Activated CD4-positive, alpha-beta T cell treated with anti-CD3 and anti-CD28 coated beads, Interleukin-2, amount 10 ng/mL, durations not matched to agents 7 days and 5 days (primary cell): ENCODE measurements at places on chromosomes 3 and 15. TPM values are rescaled to one million over a fixed set of nuclear protein-coding genes. Genes with fewer than 3 reads are reported as not detected.

DNA sequence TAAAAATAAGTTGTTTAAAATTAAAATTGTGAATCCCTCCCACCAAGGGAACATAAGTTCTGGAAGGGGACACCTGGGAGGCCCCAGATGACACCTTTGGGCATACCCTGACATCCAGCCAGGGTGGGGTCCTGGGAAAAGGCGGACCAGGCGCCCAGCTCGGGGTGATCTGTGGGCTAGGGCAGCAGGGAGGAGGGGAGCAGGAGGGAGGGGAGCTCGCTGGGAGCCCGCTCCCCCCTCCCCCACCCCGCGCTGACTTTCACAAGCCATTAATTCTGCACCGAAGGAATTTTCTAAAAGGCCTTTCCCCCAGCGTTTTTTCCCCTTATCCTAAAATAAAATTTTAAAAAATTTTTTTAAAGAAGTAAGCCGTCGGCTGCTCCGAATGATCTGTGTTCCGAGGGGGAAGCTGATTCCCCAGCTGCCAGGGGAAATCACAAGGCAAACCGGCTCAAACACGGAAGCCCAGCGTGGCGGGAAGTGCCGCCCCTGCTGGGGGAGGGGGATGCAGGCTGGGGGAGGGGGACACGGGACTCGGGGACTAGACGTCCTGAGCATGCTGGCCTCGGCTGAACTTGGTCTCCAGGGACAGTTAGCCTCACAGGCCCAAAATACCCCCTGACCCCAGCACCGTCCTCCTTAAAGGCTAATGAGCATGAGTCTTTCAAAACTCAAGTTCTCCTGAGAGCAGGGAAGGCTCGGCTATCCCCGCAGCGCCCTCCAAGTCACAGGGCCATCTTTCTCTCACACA, 13.9 kb downstream of the PLXND1 start:
- no peak for DNase-seq
- H3K27ac ChIP-seq: peak overlapping the region; percentile 5
- H3K27me3 ChIP-seq: peaks cover 50% of the 10 kb centered on the region
- no peaks in the 10 kb centered on the region for H3K36me3 ChIP-seq
- H3K4me1 ChIP-seq: peaks cover 22% of the 10 kb centered on the region

DNA sequence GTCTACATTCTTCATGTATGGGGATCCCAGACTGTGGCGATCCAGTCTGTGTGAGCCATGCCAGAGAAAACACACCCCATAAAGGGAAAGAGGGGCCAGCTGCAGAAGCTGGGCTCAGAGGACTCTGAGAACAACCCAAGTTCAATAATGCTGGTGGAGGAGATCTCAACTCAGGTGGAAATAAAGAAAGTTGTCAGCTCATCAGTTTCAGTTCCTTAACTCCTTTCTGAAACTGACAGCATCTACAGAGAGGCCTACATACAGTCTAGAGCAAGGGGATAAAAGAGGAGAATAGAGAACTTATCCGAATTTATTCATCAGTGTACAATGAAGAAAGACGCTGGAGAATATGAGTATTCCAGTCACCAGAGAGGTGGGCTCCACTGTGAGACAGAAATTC, 77.0 kb downstream of the NTRK3 start:
- no peak overlapping the region for H3K4me3 ChIP-seq
- no peaks in the 10 kb centered on the region for H3K4me1 ChIP-seq
- peaks cover 2% of the 10 kb centered on the region for H3K27me3 ChIP-seq
- DNase-seq: no peak

- DNase-seq: no peak
- no peak overlapping the region for H3K4me3 ChIP-seq
- no peaks in the 10 kb centered on the region for H3K4me1 ChIP-seq
- peaks cover 45% of the 10 kb centered on the region for H3K27me3 ChIP-seq
- H3K36me3 ChIP-seq: no peaks in the 10 kb centered on the region
Observed at GRCh38 chr3:87219611-87220010, 7.5 kb upstream of the CHMP2B start.

DNA sequence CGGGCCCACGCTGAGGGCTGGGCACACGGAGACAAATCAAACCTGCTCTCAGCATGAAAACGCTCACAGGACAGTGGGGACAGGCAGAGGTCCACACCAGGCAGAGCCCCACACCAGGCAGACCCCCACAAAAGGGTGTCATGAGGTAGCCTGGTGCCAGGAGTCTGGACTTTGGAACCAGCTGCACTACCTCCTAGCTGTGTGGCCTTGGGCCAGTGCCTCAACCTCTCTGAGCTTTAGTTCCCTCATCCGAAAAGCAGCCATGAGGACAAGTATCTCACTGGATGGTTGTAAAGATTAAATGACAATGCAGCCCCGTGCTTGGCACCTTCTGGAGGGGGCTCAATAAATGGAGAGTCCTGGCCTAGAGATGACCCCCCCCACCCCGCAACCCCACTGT, 16.5 kb upstream of the CRABP1 start:
- H3K27me3 ChIP-seq: no peaks in the 10 kb centered on the region
- DNase-seq: no peak
- H3K4me1 ChIP-seq: no peaks in the 10 kb centered on the region
- no peak overlapping the region for H3K4me3 ChIP-seq
- no peaks in the 10 kb centered on the region for H3K36me3 ChIP-seq
- no peak overlapping the region for H3K27ac ChIP-seq

- no peaks in the 10 kb centered on the region for H3K27me3 ChIP-seq
Observed at GRCh38 chr15:25830844-25831451, 32.2 kb downstream of the ATP10A start.

GRCh38 chr3:23913182-23913581, 3.6 kb downstream of the NKIRAS1 start:
- peaks cover 2% of the 10 kb centered on the region for H3K27me3 ChIP-seq
- no peak for DNase-seq
- H3K36me3 ChIP-seq: peaks cover 17% of the 10 kb centered on the region
- peaks cover 24% of the 10 kb centered on the region for H3K4me1 ChIP-seq
- H3K27ac ChIP-seq: no peak overlapping the region
- no peak overlapping the region for H3K4me3 ChIP-seq

DNA sequence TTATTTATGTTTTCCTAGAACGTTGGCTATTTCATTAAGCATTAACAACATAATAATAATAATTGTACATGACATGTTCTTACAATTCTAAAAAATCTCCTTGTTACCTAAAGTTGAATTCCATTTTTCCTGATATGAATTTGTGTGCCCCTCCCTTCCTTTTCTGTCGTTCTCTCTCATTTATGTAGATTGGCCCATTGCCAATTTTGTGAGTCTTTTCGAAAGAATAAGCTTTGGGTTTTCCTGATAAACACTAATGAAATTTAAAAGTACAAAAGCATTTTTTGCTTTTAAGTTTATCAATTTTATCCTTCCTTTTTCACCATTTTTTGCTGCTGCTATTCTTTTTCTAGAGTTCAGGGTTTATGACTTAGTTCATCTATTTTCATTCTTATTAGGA, 44.9 kb downstream of the PRR23E start:
- H3K36me3 ChIP-seq: no peaks in the 10 kb centered on the region
- peaks cover 12% of the 10 kb centered on the region for H3K27me3 ChIP-seq
- H3K27ac ChIP-seq: no peak overlapping the region
- H3K4me1 ChIP-seq: no peaks in the 10 kb centered on the region
- H3K4me3 ChIP-seq: no peak overlapping the region

GRCh38 chr3:109136523-109136922, at the start of gene C3orf85:
Gene C3orf85, plus strand, starts transcription at chr3:109136719. Its CDS starts 129 bp downstream, at chr3:109136848.
- no peak for DNase-seq
- no peak within 1 kb of the TSS for H3K4me3 ChIP-seq
- H3K27me3 ChIP-seq: no peaks in the 10 kb centered on the region
- H3K36me3 ChIP-seq: no peaks in the 10 kb centered on the region

DNA sequence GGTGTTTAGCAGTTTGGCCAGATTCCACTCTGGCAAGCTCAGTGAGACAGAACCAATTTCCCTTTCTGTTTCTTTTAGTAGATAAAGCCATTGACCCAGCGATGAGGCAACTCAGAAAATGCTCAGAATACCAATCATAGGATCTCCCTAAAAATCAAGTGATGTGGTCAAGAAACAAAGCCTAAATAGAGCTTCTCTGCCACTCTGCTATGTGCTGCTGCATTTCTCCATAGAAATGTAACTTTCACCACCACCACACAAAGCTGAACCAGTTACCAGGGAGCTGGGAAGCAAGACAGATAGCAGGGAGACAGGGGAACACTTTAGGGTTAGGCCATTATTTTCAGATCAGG, 109.8 kb downstream of the RPL22L1 start:
- peaks cover 2% of the 10 kb centered on the region for H3K27me3 ChIP-seq
- H3K4me1 ChIP-seq: no peaks in the 10 kb centered on the region
- DNase-seq: no peak

DNA sequence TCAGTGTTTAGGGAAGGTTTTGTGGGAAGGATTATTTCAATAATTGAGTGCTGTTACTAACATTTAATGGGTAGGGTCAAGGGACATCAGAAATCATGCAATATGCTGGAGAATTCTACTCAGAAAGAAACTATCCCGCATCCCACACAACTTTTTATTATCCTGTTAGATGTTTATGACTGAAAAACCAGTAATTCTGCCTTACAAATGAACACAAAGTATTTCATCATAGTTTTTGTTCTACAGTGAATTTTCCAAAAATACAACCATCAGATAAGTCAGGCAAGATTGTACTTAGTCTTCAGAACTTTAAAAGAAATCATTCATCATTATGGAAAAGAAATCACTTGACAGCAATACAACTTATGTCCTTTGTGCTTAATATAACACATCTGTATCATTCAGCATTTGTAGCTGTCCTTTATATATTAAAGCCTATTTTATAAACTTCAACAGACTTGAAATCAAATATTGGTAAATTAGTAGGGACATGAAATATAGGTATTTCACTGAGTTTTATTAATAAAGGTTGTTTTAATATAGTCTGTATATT, 61.9 kb downstream of the TRPM7 start:
- peaks cover 41% of the 10 kb centered on the region for H3K36me3 ChIP-seq
- no peak overlapping the region for H3K4me3 ChIP-seq
- peaks cover 4% of the 10 kb centered on the region for H3K4me1 ChIP-seq
- no peak overlapping the region for H3K27ac ChIP-seq
- no peak for DNase-seq

DNA sequence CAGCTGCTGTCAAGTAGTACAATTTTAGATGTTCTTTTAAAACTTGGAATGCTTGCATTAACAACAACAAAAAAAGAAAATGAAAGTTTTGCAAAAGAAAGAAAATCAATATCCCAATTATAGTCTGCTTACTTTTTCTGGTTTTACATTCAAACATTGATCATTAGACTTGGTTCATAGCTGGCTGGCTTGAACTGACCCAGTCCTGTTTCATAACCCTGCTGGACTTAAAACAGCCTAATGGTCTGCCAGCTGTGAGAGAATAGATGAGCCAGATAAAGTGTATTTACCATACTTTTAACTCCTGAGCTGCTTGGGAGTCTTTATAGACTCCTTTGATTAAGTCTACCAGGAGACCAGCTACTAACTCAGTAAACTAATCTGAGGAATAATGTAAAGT, 59.2 kb downstream of the PIAS1 start:
- H3K27ac ChIP-seq: no peak overlapping the region
- H3K36me3 ChIP-seq: peaks cover 32% of the 10 kb centered on the region
- H3K27me3 ChIP-seq: no peaks in the 10 kb centered on the region

- H3K4me1 ChIP-seq: no peaks in the 10 kb centered on the region
- H3K4me3 ChIP-seq: no peak overlapping the region
- no peak overlapping the region for H3K27ac ChIP-seq
- H3K27me3 ChIP-seq: peaks cover 7% of the 10 kb centered on the region
- DNase-seq: no peak
Observed at GRCh38 chr3:37766797-37767776, 94.6 kb upstream of the CTDSPL start.

- no peaks in the 10 kb centered on the region for H3K36me3 ChIP-seq
- no peak overlapping the region for H3K4me3 ChIP-seq
Observed at GRCh38 chr3:40258555-40258954, 51.0 kb upstream of the EIF1B start.

GRCh38 chr15:70400766-70401541, 303.2 kb upstream of the TLE3 start:
- peaks cover 28% of the 10 kb centered on the region for H3K27me3 ChIP-seq
- no peaks in the 10 kb centered on the region for H3K36me3 ChIP-seq
- no peak for DNase-seq
- H3K27ac ChIP-seq: no peak overlapping the region

GOLGA6L10 gene
- total RNA-seq: 0.97 TPM

ZNF197 gene
- total RNA-seq: 13.2 TPM
